ENCODE measurements at places on chromosomes 1 and 21.

DNA sequence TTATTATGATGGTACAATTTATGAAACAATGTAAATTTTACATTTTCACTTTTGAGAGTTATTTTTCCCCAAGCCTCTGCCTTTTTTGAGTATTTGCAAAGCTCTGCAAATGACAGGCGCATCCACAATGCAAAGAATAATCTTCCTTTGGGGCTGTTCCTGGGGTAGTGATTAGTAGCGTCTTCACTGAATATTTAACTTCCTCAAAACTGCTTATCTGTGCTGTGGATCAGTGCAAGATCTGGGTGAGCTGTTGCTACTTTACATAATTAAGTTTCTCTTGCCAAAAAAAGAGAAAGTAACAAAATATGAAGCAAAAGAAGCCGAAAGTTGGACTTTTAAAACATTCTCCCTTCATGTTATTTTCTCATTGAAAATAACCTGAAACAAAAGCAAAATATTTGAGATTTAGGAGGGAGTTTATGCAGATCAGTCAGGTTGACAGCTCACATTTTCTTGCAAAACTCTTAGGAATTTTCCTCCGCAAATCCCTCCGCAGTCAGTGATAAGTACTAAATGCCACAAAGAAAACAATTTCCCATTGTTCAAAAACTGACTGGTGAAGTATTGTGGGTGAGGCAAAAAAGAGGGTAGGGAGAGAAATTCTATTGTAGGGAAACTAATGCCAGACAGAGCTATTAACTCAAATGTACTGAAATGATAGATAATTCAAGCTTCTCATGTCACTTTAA is 276.4 kb upstream of the B3GALT2 start:
- no peak for DNase-seq

GRCh38 chr1:225658041-225658440 is 5.1 kb upstream of the ENAH start:
- DNase-seq = no peak

- DNase-seq = no peak
These were observed 86.0 kb downstream of the FOXD2 start for GRCh38 chr1:47523835-47524215.

- no peak for DNase-seq
These were observed 10.7 kb upstream of the GRHL3 start for GRCh38 chr1:24308365-24309015.

GRCh38 chr1:100921110-100921706 is 25.3 kb downstream of the SLC30A7 start:
- peak; percentile 58 for DNase-seq

DNA sequence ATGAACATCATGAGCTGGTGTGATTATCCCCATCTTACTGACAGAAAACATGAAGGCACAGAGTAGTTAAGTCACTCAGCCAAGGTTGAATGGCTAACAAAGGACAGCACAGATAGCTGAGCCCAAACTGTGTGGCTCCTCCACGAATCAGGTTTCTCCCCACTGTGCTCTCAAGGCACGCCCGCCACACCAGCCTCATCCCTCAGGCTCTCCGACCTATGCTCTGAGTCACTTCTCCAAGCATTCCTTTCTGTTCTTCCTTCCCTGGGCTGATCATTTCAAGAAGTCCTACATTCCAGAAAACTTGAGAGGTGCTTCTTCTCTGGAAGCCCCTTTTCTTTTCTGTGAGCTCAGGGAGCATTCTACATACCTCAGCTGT is 25.3 kb upstream of the SDC3 start:
- DNase-seq = no peak

DNA sequence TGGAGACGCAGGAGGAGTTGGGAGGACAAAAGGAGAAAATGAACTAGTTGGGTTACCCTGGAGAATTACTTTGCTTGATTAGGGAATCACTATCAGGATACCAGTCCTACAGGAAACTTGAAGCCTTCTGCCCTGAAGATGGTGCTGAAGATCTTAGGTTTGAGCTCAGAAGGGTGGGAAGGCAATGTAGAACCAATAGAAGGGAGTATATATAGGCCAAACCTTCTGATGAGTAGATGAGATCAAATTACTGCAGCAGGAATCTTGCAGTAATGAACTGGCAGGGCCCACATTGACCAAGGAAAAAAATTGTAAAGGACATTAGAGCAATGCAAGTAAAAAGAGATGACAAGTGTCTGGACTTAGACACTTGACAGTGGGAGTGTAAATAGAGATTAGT is 116.3 kb upstream of the CACYBP start:
- no peak for DNase-seq

DNA sequence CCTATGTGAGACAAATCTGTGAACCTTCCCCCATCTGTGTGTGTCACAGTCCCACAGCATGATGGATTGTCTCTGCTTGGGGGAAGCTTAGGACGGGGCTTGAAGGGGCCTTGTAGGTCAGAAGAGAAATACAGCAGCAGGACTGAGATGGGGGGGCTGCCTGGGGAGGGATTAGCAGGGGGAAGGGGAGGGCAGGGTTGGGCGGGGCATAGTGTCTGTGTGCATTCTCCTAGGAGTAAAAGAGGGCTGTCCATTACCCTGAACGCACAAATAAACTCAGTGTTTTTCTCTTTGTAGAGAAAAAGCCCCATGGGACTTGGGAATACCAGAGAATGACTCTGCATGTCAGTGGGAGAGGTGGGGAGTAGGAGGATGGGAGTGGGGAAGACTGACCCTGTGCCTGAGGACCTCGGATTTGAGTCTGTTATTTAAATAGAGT is 16.4 kb downstream of the RNF220 start:
- no peak for DNase-seq

DNA sequence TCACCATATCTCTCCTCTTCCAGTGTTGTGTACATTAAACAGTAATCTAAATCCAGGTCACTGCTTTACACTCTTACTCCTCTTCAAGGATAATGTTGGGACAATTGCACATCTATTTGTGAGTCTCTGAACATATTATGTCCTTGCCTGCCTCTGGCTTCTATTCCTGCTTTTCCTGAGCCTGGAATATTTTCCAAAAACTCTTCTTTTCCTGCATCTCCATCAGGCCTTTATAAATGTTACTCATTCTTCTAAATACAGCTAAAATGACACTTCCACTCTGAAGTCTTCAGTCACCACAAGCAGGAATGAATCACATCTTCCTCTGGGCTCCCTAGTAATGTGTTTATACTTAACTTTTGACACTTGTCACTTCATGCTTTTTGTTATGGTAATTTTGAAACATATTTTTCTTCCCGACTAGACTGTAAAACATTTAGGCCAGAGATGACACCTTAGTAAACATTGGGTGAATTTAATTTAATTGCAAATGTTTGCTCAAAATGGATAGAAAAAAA is 396.0 kb downstream of the LRRIQ3 start:
- no peak for DNase-seq

DNA sequence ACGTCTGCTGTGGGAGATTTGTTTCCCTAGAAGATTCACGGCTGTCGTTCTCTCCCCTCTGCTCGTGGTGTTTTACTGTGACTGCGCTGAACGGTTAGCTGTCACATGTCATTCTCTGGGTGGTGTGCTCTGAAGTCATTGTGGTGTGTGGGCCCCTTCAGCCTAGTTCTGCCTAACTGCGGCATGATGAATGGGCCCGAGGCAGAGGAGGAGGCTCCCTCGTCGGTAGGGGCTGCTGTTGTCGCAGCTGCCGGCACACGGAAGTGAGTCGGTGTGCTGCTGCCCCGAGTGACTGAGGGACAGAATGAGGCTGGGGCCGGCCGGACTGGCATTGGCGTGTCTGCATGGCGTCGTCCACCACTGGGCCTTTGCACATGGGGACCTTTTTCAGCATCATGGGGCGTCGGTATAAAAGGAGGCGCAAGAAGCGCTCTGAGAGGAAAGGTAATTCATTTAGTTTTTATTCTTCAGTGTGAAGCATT is 77.9 kb downstream of the ADARB1 start:
- no peak for DNase-seq

- DNase-seq = no peak
These were observed 126.6 kb downstream of the KCNT2 start for GRCh38 chr1:196481616-196482015.
